ENCODE measurements at places on chromosomes 16 and 17.

GRCh38 chr16:10980813-10981212 is 36.4 kb downstream of the CLEC16A start:
- DNase-seq, result no peak

DNA sequence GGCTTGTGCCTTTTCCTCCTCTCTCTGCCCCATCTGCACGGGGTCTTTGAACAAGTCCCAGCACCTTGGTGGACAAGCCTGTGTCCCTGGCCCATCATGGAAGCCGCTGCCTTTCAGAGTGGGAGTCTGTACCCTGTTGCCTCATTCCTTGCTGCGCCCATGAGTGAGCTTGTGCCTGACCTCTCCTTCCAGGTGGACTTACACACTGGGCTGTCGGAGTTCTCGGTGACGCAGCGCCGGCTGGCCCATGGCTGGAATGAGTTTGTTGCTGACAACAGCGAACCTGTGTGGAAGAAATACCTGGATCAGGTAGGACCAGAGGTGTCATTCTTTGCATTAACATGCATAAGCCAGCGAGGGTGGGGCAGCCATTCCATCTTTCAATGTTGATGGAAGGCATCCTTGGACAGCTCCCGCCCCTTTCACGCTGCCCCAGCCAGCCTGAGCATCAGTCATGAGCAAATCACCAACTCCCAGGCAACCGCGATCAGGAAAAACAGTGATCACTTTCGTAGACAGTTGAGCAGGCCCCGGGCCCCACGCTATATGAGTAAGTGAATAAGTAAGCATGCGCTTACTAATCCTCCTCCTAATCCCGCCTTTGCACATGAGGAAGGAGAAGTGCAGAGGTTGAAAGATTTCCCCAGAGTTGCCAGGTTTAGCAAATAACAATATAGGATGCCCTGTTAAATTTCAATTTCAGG is 36.8 kb downstream of the ATP2C2 start:
- no peak for DNase-seq

DNA sequence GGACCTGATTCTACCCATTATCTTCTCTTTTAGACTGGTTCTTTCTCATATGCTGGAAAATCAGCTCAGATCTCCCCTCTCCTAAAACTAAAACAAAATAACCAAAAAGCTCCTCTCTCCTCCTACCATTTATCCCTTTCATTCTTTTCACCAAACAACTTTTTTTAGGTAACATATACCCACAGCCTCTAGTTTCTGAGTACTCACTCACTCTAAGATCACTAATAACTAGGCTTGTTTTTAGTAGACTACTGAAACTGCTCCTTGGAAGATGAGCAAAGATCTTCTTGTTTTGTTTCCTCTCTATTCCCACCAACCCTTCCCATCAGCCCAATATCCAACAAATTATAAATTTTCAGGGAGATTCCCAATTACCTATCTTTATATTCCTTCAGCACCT is 129.0 kb downstream of the SKAP1 start:
- no peak for DNase-seq

DNA sequence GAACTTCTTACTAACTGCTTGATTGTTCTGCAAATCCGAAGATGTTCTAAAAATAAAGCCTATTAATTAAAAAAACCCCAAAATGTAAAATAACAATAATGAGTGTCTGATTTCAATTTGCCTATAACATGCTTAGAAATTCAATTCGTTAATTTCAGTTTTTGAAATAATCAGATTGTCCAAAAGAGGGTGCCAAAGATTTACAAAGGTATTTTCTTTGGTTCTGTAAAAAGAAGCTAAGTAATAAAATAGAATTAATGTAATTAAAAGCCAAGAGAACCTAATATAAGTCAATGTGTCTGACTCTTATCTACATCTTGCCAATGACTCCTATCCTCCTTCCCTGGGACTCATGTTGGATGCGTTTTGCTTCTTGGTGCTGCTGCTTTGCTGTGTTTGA is 75.0 kb upstream of the CPHXL start:
- DNase-seq, result no peak

DNA sequence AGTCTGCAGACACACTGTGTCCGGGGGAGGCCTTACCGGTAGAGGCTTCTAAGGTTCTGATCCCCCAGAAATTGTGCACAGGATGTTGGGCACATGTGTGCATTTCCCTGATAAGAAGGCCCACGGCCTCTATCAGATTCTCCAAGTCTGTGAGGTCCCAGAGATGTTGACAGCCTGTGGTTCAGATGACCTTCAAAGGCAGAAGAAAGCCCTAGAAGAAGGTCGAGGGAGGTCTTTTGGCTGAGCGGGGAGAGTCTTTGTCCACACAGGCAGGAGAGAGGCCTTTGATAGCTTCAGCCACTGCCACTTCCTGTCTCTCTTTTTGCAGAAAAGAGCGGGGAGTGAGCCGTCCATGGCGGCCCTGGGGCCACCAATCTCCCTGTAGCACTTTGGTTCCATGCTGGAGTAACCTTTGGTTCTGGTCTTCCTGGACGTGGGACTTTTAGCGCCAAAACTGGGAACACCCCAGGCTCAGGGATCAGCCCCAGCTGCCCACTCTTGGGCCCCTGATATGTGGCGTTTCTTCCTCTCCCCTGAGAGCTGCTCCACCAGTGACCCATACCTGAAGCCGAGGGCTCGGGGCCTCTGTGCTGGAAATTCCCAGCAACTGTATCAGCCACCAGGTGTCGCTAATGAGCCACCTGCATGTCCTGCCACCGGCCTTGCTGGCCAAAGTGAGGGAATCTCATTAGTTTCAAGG is 28.1 kb upstream of the LGALS9 start:
- peak; percentile 95 for DNase-seq

DNA sequence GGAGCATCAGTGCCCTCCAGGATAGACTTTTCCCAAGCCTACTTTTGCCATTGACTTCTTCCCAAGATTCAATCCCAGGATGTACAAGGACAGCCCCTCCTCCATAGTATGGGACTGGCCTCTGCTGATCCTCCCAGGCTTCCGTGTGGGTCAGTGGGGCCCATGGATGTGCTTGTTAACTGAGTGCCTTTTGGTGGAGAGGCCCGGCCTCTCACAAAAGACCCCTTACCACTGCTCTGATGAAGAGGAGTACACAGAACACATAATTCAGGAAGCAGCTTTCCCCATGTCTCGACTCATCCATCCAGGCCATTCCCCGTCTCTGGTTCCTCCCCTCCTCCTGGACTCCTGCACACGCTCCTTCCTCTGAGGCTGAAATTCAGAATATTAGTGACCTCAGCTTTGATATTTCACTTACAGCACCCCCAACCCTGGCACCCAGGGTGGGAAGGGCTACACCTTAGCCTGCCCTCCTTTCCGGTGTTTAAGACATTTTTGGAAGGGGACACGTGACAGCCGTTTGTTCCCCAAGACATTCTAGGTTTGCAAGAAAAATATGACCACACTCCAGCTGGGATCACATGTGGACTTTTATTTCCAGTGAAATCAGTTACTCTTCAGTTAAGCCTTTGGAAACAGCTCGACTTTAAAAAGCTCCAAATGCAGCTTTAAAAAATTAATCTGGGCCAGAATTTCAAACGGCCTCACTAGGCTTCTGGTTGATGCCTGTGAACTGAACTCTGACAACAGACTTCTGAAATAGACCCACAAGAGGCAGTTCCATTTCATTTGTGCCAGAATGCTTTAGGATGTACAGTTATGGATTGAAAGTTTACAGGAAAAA is 9.7 kb upstream of the CYLD start:
- no peak for DNase-seq

DNA sequence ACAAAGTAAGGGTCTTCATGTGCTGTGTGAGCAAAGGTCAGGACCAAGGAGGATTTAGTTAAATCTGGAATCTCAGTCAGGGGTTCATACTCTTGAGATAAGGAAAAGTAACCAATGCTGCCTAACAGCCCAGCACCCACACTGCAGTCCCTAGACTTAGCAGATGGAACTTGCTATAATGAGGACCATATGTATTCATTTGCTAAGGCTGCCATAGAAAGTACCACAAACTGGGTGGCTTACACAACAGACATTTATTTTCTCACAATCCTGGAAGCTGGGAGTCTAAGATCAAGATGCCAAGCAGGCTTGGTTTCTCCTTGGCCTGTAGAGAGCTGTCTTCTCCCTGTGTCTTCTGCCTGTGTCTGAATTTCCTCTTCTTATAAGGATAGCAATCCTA is 20.8 kb downstream of the ZP2 start:
- DNase-seq, result no peak

GRCh38 chr17:57514614-57515013 is 230.5 kb downstream of the CCDC182 start:
- DNase-seq, result no peak

- DNase-seq, result no peak
Observed at GRCh38 chr16:169014-169413, 3.2 kb downstream of the HBM start.

- peak; percentile 78 for DNase-seq
Observed at GRCh38 chr17:38598536-38598935, 7.2 kb downstream of the SRCIN1 start.

- DNase-seq, result no peak
Observed at GRCh38 chr16:3819175-3819527, 61.4 kb downstream of the CREBBP start.

DNA sequence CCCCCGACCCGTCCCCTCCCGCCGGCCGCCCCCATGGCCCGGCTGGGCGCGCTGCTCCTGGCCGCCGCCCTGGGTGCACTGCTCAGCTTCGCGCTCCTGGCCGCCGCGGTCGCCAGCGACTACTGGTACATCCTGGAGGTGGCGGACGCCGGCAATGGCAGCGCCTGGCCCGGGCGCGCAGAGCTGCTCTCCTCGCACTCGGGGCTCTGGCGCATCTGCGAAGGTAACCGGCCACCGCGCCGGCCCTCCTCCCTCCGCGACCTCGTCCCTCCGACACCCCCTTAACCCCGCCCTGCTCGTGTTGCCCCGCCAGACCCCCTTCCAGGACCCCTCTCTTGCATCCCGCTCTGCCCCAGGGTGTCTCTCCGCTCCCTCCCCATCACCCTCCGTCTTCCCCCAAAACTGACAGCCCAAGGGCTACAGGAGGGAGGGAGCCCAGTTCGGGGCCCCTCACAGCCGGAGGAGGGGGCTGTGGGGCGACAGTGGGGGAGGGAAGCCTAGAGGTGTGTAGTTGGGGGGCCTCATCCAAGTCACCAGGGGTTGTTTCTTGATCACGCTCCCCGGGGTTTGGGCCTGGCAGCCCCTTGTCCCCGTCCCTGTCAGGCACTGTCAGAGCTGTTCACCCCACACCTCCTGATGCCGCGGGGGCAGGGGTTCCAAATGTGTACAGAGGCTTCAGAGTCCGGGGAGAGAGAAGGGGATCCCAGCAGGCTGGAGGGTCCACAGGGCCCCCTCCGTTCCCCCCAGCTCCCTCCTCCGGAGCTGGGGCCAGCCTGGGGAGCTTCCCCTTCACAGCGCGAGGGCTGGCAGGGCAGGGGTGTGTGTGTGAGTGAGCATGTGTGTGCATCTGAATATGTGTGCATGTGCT is 794 bp downstream of the TMEM235 start:
- peak; percentile 57 for DNase-seq

DNA sequence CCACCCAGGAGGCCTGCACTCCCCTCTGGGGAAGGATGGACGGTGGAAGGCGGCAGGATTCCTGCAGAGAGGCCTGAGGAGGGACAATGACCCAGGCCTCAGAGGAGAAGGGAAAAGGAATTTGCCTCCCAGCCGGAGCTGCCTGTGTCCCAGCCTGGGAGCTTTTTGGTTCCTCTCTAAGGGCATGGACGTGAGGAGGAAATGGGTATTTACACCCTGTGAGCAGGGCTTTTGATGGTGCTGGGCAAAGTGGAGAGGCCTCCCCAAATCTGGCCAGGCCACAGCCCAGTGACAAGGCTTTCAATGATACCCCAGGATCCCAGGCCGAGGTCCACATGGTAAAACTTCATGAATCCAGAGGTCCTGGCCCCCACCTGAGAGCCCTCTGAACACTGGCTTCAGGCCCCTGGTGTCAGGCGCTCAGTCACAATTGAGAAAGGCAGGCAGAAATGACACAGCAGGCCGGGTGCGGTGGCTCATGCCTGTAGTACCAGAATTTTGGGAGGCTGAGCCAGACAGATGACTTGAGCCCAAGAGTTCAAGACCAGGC is 56.0 kb upstream of the DOC2B start:
- no peak for DNase-seq

DNA sequence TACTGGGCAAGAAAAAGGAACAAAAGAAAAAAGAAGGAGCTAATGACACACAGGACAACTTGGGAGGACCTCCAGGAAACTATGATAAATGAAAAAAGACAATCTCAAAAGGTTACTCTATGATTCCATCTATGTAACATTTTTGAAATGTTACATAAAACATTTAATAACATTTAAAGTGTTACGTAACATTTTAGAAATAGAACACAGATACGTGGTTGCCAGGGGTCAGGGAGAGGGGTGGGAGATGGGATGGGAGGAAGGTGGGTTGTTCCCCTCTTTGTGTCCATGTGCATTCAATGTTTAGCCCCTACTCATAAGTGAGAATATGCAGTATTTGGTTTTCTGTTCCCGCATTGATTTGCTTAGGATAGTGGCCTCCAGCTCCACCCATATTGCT is 116.6 kb downstream of the C16orf95 start:
- no peak for DNase-seq

- DNase-seq, result no peak
Observed at GRCh38 chr17:45201457-45201856, 20.2 kb upstream of the FMNL1 start.

- no peak for DNase-seq
Observed at GRCh38 chr16:57148481-57148880, 37.4 kb downstream of the PSME3IP1 start.

DNA sequence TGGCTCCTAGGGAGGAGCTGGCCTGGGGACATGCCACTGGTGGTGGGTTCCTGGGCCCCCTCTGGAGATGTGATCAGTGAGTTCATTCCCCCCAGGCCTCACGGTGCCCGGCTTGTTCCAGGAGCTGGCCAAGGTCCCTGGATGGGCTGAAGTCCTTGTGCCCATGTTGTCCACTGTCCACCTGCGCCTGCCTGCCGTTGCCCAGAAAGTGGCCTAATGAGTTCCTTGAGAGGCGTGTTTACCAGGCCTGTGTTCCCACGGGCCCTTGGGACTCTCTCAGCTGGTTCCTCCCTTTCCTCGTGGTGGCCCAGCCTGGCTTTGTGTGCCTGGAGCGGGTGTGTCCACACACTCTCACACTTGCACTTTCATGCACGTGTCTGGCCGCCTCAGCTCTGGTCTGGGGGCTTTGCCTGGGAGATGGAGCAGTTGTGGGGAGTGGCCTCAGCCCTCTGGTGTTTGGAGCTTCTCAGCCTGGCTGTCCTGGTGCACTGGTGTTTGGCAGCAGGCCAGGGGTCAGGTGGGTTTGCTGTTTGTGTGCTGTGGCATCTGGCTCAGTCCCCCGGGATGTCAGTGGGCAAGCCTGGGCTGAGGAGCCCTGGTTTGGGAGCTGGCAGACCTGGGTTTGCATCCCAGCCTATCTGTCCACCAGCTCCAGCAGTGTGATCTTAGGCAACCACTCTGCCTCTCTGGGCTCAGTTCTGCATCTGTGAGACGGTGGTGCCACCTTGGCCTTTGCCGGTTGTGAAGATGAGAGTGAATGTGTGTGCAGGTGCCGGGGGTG is 18.0 kb downstream of the ADCY7 start:
- DNase-seq, result peak; percentile 61

DNA sequence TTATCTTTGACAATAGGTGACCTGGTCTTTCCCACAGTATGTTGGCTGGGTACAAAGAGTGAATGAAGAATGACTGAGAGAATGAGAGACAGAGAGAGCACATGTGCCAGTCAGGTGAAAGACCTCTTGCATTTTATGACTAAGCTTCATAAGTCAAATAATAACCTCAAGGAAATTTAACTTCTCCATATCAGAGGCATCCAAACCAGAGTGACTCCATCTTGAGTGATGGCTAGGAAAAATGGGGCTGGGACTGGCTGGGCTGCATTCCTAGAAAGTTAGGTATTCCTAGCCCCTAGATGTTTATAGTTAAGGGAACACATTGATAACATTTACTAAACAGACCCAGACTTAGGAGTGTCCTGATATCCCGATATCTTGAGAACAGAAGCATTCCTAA is 3.9 kb upstream of the RBL2 start:
- no peak for DNase-seq

GRCh38 chr16:12431561-12431960 is 372.1 kb downstream of the CPPED1 start:
- no peak for DNase-seq

Data from hematopoietic multipotent progenitor cell treated with erythropoietin and hydrocortisone succinate and interleukin-3 and kit ligand, for 6 days (in vitro differentiated cells).